HuH-7.5 (cell line): ENCODE measurements at places on chromosomes 2 and 18.

DNA sequence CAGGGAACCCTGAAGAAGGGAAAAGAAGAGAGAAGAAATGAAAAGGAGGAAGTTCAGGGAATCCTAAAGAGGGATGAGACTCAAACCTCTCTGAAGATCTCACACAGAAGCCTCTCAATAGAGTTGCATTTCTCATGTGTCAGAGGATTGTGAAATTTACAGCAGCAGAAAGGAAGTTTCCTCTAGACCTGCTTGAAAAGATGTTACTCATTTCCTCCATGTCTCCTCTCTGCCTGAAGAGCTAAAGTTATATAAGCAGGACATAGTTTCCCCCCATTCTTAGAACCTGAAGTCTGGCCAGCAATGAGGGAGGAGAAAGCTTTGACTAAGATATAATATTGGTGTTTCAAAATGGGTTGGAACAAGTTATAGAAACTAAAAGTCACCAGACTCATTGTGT lies 1155.6 kb downstream of the LRP1B start:
- DNase-seq: no peak

DNA sequence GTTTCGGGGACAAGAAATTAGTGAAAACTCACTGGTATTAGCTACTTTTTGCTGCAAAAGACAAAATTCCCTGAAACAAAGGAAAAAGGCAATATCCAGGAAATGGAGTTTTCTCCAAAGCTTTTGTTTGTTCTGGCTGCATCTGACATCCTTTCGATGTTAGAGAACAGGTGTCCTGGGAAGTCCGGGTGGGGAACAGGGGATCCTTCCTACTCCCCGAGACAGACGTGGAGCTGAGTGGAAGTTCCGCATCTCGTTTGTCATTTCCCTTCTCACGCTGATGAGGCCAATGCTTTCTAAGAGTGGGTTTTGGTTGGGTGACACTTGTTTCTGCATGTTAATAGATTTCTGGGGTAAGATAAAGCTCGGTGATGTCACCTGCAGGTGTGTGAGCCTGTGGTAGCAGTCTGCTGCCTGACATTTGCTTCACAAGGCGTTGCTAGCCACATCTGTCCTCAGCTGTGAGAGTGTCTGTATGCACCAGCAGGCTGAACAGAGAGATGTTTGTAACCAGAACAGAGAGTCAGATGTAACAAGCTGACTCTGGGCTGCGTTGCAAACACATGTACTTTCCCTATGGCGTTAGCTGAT lies 125.9 kb downstream of the ACOXL start:
- no peak for DNase-seq

DNA sequence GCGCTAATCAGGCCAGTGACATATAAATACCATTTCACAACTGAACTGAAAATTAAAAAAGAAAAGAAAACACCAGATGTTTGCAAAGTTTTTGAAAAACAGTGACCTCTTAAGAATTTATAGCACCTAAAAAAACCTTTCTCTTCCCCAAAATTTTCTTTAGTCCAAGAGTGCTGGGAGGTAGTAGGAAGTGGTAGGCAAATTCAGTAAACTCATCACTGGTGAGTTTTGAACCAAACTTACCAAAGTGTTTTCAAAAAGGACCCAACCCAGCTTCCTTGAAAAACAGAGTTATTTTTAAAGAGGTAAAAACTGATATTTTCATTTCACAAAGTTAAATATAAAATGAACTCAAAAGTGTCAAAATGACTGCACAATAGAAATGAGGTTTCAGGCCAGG lies 90.4 kb downstream of the TMEM247 start:
- DNase-seq: no peak

GRCh38 chr2:176652300-176653182 lies 383.3 kb downstream of the MTX2 start:
- no peak for DNase-seq

DNA sequence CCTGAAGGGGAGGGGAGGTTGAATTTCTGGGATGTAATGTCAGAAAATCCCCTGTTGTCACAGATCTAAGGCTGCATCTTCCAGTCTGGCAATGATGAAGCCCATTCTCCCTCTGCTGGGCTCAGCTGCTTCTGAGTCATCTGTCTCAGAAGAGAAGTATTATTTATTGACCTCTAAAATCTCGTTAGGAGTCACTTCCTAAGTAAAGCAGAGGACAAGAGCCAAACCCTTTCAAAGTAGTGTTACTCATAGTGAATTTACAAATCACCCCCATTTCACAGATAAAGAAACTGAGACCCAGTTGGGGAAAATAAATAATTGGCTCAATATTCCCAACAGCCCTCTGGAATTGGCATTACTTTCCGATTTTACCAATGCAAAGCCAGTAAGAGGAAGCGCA lies 167.3 kb upstream of the SKOR2 start:
- DNase-seq: no peak

- DNase-seq: no peak
These were observed 48.0 kb upstream of the TGIF1 start for GRCh38 chr18:3401669-3402620.

DNA sequence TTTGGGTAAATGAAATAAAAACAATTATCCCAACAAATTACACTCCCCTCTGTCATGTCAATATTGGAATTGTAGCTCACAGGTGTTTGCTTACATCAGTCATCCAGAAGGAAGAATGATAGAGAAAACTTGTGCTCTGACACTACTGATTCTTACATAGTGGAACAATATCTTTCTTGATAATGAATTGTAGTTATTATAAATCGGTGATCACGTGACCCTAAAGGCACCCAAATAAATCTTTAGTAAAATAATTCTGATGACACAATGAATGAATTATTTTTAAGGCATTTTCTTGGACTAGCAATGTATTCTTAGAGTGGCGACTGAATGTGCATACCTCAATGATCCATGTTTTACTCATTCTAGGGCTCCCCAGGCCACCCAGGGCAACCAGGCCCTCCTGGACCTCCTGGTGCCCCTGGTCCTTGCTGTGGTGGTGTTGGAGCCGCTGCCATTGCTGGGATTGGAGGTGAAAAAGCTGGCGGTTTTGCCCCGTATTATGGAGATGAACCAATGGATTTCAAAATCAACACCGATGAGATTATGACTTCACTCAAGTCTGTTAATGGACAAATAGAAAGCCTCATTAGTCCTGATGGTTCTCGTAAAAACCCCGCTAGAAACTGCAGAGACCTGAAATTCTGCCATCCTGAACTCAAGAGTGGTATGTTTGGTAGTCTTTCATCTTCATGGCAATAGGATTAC lies 34.5 kb downstream of the COL3A1 start:
- no peak for DNase-seq

- no peak for DNase-seq
These were observed 94.0 kb downstream of the CDK15 start for GRCh38 chr2:201900362-201900761.

DNA sequence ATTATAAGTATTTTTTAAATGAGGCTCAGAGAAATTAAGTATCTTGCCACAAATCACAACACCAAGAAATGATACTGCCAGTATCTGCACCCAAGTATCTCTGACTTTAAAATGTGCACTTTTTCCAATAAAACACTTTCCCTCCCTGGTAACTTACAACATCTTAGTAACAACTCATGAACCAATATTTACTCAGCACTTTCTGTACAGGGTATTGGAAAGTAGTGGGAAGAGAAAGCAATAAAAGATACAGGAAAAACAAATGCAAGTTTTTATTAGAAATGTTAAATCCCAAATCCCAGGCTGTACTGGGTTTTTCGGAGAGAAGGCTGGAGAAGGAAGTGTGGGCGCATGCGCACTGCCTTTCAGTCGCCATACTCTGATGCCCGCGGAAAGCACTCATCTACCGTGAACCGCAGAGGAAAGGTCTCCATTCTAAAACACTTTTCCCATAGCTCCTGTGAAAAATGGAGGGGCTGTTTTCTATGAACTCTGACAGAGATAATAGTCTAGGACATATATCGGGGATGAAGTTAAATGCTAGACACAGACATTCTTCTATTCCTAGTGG lies 52.1 kb downstream of the L3MBTL4 start:
- DNase-seq: no peak
